Occipital lobe (tissue), 3 donors: ENCODE measurements at places on chromosomes 2 and 18.

DNA sequence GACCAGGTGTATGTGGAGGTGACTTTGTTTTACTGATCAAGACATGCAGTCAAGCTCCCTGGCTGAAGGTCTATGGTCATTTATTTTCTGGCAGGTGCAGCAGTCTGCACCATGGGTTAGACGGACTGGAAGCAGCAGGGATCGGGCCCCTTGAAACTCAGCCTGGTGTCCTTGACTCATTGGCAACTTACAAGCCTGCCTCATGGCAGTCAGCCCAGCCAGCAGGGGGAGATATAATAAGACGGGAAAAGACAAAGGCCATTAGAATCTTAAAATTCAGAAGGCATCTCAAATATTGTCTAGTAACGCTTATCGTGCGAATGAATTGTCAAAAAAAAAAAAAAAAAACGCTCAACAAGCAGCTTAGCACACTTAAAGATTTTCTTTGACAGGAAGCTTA, 308.2 kb downstream of the EN1 start:
- no peak for DNase-seq

DNA sequence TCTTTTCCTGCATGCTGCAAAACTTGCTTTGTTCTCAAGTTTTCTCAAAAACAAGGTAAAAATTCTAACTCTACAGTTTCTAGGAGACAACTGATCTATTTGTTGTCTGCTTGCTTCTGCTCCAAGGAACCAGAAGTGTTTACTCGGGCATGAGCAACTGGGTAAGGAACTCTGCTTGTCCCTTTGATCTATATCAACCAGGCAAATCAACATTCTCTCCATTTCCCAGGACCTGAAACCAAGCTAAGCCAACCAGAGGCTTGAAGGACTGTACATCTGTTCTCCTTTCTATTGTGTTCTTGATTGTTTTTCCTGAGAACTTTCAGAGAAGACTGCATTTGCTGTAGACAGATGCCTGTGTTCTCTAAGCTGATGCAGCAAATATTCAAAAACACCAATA, 335.0 kb upstream of the KCNH7 start:
- no peak for DNase-seq

GRCh38 chr2:11657646-11658045, 12.3 kb downstream of the NTSR2 start:
- no peak for DNase-seq

GRCh38 chr18:61400016-61400635, 66.9 kb downstream of the CDH20 start:
- DNase-seq = no peak
